Stimulated activated CD4-positive, alpha-beta T cell treated with anti-CD3 and anti-CD28 coated beads, Interleukin-2, amount 100 ng/mL, for 48 hours (primary cell): ENCODE measurements at places on chromosomes 11 and 22.

- no peak for DNase-seq
These were observed 48.0 kb downstream of the MYO7A start for GRCh38 chr11:77175869-77176539.

DNA sequence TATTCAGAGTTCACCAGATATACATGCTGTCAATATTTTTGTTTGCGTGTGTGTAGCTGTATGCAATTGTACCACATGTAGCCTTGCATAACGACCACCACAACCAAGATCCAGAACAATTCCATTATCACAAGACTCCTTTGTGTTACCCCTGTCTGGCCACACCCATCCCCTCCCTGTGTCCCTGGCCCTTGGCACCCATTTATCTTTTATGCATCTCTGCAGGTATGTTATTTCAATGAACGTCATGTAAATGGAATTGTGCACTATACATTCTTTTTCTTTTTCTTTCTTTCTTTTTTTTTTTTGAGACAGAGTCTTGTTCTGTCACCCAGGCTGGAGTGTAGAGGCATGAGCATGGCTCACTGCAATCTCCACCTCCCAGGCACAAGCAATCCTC lies 9.7 kb upstream of the PAFAH1B2 start:
- DNase-seq, result no peak

DNA sequence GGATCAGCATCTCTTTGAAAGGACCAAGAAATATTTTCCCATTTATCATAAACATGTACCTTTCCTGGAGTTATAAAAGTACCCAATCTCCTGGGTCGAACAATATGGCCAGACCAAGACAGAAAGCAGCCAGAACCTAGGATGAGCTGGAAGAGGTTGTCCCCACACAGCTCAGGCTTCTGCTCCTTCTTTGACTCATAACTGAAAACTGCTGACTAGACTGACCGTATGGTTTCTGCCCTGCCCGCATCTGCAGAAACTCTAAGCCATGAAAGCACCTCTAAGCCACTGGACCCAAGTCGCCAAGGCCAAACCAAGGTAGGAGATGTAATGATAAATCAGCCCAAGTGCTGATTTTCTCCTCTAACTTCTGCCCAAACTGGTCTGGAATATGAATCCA lies 129.8 kb downstream of the OPCML start:
- DNase-seq, result no peak

DNA sequence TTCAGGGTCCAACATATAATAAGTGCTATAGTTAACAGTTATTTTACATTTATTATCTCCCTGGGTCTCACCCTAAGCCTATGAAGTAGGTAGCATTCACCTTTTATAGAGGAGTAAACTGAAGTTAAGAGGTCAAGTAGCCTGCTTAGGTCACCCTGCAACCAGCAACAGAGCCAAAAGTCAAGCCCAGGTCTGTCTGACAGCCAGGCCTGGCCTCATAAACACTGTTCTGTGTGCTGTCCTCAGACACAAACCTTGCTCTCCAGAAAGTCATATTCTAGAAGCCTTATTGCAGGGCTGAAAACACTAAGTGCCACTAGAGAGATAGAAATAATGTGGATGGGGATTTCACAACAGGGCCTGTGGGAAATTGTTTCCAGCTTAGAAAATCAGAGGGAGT lies 59.3 kb downstream of the BDNF start:
- no peak for DNase-seq

DNA sequence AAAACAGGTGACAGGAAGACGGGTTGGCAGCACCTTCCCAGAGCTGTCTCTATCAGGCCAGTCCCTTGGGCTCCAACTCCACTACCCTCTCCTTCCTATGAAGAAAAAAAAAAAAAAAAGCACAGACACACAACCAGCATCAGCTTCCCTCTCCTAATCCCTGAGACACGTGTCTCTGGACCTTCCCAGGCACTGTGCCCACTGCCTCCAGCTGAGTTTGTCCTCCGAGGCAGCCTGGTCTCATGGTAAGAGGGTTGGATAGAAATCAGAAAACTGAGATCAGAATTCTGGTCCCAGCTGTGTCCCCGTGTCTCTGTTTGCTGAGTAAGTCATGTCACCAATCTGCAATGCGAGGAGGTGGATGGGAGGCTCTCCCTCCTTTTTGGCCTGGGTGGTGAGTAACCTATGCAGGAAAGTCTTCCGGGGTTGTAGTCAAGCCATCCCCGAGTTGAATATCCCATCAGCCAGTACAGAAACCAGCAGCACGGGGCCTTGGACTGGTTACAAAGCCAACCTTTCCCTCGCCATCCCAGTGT lies 193.7 kb upstream of the TBCEL start:
- no peak for DNase-seq

GRCh38 chr11:35683728-35684339 lies 21.3 kb downstream of the TRIM44 start:
- no peak for DNase-seq

- no peak for DNase-seq
These were observed 21.4 kb upstream of the ABCC8 start for GRCh38 chr11:17498058-17498457.

DNA sequence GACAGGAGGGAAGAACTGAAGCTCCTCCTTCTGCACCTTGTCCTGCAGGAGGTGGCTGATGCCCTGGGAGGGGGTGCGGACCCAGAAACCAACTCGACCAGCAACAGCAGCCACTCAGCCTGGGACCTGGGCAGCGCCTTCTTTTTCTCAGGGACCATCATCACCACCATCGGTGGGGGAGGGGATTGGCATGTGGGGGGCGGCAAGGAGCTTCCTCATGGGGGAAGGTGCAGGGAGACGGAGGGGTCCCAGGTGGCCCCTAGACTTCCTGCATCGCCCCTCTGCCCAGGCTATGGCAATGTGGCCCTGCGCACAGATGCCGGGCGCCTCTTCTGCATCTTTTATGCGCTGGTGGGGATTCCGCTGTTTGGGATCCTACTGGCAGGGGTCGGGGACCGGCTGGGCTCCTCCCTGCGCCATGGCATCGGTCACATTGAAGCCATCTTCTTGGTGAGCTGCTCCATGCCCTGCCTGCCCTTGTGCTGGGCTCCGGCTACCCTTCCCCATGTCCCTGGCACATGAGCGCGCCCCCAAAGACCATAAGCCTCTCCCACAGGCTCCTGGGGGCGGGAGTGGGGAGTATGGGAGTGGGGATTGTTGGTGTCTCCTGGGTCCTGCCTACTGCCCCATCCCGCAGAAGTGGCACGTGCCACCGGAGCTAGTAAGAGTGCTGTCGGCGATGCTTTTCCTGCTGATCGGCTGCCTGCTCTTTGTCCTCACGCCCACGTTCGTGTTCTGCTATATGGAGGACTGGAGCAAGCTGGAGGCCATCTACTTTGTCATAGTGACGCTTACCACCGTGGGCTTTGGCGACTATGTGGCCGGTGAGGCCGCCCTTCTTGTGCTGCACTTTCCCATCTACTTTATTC lies 3.1 kb upstream of the CATSPERZ start:
- no peak for DNase-seq

GRCh38 chr22:29661336-29661735 lies 57.9 kb downstream of the NF2 start:
- DNase-seq, result no peak

GRCh38 chr11:43632181-43632580 lies 48.4 kb upstream of the HSD17B12 start:
- DNase-seq, result no peak

- no peak for DNase-seq
These were observed 79.0 kb downstream of the TRIM29 start for GRCh38 chr11:120058931-120059330.

DNA sequence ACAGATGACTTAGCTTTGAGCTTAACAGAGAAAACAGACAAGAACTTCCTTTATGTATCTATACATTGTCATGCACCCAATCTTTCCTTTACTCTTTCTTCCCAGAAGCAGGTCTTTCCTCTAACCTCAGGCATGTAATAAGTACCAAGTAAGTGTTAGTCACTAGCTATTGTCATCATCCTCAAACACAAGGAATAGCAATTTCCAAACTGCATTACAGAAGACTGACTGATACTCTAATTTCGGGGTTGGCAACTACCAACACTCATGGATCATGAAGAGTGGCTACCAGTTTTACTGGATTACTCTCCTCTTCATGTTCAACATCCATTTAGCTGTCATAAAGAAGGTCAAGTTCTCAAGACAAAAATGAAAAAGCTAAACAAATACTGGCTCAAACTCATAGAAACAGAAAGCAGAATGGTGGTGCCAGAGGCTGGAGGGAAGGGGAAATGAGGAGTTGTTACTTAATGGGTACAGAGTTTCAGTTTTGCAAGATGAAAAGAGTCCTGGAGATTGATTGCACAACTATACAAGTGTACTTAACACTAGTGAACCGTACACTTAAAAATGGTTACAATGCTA lies 111.6 kb downstream of the SIK3 start:
- DNase-seq, result no peak

DNA sequence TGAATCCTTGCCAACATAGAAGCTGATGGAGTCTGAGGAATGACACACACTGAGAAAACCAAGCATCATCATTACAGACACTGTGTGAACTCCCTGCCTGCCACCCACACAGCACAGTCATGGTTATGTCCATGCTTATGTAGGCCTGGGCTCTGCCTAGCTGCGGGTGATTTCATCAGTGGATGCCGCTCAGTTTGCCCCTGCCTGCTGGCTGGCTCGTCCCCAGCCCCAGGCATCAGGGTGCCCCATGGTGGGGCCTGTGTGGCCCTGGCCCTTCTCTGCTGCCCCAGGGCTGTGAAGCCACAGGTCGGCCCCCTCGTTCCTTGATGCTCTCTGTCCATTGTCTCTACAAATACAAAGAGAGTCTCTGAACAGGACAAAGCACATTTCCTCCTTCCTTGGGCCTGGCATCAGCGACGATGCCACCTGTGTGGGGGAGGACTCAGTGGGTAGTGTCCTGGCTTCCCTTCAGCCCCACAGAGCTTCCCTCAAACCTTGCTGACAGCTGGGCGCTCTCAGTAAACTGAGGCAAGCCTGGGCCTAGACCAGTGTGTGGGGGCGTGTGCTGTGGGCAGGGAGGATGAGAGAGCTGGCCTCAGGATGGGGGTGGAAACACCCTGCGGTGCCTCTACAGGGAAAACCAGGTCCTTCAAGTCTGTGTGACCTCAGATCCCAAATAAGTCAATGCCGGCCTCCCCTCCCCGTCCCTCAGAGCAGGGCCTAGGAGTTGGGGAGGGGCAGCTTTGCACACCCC lies 20.0 kb upstream of the TUB start:
- no peak for DNase-seq

DNA sequence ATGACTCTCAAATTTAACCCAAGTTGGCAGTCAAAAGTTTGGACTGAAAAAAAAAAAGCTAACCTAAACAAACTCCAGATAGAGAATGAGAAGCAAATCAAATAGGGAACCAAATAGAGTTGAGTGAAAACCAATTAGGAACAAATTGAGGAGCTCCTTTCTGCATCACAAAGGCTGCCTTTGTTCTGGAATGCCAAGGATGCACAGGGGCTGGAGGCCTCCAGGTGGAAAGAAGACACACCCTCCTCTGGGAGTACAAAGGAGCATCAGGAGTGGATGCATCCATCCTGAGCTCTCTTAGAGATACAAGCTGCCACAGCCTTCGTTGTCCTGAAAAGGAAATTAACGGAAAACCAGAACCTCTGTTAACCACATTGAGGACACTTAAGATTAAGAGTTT lies 73.3 kb downstream of the MRGPRX1 start:
- no peak for DNase-seq

DNA sequence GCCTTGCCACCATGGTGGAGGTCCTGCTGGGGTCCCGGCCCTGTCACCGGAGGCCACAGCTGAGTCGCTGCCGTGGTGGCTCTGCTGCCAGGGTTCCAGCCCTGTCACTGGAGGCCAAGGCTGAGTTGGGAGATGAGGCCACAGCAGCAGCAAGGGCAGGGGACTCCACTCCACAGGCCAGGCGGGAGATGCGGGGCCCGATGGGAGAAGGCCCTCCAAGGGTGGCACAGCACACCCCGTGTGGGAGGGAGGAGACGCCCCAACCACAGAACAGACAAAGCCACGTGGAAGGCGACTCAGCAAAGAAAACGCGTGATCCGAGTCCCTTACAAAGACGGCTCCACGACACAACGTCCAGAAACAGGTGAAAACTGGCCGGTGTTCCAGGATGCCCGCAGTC lies 159.3 kb downstream of the BRD1 start:
- DNase-seq, result no peak

DNA sequence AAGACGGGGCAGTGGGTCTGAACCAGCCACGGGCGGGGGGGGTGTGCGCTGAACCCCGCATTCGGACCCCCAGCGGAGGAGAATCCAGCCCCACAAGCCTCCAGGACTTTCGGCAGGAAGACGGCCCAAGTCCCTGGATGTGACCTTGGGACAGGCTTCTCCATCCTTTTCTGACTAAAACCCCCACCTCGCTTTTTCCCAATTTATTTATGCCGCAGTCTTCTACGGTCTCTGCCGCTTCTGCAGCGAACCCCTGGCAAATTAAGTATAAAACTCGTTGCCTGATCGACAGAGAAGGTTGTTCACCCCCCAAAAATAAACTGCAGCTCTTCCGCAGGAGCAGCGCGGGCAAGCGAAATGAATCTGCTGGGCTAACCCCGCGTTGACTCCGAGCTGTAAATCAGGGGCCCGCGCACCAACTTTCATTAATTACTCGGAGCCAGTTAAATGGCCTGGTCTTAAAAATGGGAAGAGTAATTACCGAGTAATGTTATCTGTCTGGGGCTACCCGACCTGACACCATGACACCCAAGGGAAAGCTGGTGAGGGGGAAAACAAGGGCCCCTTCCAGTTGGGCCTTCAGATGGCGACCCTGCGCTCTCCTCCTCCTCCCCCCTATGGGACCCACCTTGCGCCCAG lies 6.6 kb downstream of the WT1 start:
- DNase-seq, result no peak

- DNase-seq, result no peak
These were observed 1.7 kb upstream of the BID start for GRCh38 chr22:17775781-17776465.

GRCh38 chr22:45450921-45451651 lies 37.6 kb downstream of the RIBC2 start:
- DNase-seq, result no peak

DNA sequence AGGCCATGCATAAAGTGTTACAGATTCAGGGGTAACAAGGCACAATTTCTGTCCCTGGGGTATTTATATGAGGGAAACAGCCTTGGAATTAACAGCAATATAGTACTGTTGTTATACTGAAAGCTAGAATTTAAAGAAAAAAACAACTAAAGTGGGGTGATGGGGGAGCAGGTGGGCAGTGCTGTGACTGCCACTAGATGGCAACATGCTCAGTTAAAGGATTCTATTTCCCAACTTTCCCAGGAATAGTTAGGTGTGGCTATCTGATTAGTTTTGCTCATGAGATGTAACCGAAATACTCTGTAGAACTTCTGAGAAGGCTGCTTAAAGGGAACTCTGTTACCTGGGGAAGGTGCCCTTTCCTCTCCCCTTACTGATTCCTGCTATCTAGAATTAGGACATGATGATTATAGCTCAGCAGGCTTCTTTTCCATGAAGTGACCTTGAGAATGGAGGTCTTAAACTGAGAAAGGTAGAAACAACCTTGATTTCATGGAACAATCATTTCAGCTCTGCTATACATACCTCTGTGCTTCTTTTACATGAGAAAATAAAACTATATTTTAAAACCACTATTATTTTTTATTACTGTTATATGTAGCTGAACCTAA lies 102.6 kb downstream of the RELT start:
- DNase-seq, result no peak
